ENCODE measurements at places on chromosomes 2 and 18.

- DNase-seq, result no peak
Measured at GRCh38 chr2:96185516-96185915, 23.1 kb downstream of the STARD7 start.

DNA sequence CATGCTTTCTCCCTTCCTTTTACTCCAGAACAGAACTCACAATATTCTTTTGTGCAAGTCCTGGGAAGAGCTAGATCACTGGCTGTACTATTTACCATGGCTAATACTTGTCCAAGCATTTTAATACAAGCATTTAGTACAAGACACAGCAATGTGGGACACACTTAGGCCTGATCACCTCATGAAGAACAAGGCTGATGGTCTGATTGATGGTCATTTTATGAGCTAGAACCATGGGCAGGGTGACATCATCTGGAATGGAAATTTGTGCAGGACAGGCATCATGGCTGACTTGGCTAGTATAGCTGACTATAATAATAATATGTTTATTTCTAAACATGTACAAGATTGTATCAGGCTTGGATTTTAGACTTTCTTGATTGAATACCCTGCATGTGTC, 374.2 kb upstream of the HNMT start:
- no peak for DNase-seq

DNA sequence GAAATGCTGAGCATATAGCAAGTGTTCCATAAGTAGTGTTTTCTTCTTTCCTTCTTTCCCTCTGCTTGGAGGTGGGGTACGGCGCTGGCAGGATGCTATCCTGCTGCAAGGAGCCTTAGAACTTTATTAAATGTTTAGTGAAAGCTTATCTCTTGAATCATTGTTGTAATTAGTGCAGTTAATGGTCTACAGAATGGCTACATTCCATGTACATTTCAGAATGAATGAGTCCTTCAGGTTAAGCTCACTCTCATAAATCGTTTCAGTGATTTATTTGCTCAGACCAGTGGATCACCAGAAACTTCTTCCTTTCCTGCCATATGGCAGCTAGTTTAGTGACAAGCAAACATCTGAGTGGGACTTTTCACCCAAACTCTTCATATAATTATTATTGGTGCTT, 3.3 kb upstream of the YWHAQ start:
- DNase-seq, result no peak

- no peak for DNase-seq
Measured at GRCh38 chr2:19747310-19748072, 154.3 kb downstream of the TTC32 start.

DNA sequence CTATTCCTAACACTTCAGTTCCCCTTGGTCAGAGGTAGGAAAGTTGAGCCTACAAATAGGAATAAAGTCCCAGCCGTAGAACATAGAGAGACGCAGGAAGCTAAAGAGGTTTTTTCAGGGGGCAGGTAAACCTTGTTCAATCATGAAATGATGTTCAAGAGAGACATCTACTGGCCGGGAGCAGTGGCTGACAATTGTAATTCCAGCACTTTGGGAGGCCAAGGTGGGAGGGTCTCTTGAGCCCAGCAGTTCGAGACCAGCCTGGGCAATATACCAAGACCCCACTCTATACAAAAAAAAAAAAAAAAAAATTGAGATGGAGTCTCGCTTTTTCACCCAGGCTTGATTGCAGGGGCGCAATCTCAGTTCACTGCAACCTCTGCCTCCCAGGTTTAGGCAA, 66.7 kb upstream of the DNAJC10 start:
- DNase-seq, result peak; percentile 20

All from SW480 (cell line).